Common myeloid progenitor, CD34-positive (primary cell): ENCODE measurements at places on chromosomes 7 and 10.
A peak's percentile ranks its signal among the peaks of the same experiment; 100 is the strongest.

GRCh38 chr10:90968328-90969081, 47.6 kb upstream of the ANKRD1 start:
- DNase-seq = no peak

DNA sequence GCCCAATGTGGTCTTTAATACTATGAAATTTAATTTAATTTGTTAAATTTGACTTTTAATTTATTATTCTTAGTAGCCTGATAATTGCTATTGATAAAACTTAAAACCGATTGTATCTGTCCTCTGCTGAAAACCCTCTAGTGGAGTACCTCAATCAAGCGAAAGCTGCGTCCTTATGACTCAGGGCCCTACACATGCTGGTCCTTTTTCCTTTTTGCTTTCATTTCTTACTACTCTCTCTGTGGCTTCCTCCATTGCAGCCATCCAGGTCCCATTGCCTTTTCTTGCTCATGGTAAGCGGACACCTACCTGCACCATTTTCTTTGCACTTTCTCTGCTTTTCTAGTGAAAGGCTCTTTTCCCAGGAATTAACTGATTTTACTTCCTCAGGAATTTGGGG, 301.1 kb downstream of the INHBA start:
- DNase-seq = no peak

DNA sequence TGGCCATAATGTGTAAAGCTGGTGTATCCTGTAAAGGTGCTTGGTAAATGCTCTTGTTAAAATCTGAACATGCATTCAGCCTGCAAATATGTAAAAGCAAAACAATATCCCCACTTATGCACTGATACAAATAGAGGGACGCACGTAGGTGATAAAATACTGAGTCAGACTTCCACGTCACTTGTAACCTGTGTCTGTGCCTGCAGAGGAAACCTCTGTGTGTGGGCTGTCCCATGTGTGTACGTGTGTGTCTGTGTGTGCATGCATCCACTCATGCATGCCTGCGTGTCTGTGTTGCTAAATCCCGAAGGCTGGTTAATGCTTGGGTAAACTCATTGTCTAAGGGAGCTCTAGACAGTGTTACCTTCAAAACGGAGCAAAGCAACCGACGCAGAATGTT, 68.9 kb downstream of the KLF6 start:
- DNase-seq = no peak

DNA sequence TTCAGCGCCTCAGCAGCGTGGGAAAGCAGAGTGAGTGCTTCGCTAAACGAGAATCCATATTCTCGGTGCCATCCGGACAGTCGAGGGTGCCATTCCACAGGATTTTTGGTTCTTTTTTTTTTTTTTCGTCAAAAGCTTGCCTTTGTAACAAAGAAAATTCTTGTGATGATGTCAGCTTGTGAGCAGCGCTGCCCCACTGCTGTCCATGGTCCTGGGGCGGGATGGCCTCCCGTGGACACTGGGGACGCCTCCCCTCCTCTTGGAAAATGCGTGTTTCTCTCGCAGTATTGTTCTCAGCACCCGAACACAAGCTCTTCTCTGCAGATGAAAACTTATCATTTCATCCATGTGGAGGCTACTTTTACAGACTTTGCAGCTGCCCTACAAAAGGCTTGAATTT, 477.4 kb downstream of the TCERG1L start:
- no peak for DNase-seq

DNA sequence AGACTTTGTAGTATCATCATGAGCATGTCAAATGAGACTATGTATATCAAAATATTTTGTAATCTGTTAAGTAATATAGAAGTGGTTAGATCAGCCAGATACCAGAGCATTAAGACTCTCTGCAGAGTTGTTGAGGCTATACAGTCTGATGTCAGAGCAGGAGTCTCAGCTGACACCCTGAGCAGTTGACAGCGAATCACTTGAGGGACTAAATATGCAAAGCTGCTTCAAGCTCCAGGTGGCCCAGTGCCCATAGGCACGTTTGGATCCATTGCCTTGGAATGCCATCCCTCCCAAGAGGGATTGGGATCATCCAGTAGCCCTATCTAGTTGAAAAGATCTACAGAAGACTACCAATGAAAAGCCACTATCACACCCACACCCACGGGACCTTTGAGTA, 210.2 kb downstream of the TAX1BP1 start:
- DNase-seq = no peak

DNA sequence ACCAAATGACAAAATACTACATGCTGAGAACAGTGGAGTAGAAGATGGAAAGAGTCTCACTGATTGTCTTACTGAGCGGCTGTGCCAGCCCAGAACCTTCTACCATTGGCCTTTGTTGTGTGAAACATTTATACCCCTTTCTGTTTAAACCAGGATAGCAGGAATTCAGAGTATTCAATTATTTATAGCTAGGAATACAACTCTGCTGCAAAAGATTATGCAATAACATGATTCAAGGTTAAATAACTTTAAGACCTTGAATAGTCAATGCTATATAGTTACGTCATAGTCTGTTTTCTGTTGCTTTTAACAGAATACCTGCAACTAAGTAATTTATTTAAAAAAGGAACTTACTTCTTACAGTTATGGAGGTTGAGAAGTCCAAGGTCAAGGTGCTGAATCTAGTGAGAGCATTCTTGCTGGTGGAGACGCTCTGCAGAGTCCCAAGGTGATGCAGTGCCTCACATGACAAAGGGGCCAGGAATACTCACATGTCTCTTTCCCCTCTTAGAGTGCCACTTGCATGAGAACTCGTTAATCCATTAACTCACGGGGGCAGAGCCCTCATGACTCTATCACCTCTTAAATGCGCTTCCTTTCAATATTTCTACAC, 371.8 kb downstream of the MDFIC start:
- DNase-seq = no peak

DNA sequence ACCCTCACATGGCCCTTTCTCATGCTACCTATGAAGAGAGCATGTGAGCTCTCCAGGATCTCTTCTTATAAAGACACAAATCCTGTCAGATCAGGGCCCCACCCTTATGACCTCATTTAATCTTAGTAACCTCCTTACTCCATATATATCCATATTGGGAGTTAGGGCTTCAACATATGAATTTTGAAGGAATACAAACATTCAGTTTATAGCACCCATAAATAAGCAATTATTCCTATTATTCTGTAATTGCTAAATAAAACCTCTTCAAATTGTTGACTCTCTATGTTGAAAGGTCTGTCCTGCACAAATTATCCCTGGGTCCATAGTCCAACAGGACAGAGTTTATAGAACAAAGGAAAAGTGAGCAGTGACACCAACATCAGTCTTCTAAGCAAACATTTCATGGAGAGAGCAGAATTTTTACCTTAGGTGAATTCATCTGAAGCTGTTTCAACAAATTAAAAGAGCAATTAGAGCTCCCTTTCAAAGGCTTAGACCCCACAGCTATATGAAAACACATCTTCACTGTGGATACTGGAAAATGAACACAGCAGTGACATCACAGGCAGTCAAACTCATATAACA, 12.2 kb downstream of the DOCK4 start:
- no peak for DNase-seq

DNA sequence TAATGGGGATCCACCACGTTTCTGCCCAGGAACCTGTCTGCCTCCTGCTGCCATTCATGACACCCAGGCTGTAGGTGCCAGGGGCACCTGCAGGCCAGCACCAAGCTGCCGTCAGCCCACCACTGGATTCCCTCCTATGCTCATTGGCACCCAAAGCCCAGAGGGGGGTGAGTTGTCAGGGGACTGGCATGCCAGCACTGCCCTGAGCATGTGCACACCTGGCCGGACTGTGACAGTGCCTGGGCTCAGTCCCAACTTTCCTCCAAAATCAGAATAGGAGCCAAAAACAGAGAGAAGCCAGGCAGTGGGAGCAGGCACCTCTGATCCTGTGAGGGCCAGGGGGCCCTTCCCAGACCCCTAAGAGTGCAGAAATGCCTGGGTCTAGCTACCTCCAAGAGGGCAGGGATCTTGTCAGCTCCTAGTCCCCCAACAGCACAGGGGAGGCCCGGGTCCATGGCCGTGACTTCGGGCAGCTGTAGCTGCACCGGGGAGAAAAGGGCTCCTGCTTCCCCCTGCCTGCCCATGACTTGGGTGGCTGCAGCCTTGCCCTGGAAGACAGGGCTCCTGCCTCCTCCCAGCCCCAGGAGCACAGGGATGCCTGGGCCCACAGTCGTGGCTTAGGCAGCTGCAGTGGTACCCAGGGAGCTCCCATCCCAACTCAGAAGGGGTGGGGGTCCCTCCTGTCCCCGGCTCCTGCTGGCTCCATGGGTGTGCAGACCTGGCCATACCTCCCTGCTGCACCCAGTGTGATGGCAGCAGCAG, 249.8 kb upstream of the DKK1 start:
- no peak for DNase-seq

DNA sequence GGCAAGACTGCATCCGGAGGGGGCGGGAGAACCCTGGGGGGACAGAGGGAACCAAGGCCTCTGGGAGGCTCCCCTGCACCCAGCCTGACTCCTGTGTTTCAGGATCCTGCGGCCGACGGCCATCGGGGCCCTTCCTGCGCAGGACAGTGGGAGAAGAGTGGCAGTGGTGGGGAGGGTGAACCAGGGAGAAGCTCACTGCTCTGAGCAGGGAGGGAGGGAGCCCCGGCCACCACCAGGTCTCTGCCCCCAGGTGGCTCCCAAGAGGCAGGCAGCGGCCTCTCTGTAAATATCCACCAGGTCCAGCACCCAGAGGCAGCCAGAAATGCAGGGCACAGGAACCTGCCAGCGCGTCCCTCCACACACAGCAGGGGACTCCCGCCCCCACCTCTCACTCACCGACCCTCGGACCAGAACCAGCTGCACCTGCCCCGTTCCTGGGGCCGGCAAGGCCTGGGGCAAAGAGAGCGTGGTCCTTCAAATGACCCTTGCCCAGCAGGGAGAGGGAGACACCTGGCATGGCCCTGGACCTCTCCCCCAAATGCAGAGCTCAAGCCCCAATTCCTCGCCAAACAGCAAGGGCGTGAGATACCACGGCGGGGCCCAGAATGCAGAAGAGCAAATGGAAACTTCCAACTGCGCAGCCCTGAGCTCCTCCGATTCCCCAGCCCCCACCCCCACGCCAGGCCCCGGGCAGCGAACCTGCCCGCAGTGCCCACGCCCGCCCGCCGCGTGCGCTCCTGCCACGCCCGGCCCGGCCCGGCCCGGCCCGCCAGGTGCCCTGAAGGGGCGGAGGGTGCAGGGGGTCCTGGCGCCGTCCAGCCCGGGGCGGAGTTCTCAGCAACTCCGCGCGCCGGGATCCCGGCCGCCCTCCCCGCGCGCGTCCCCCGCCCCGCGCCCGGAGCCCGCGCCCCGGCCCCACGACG, 805 bp downstream of the RASGEF1A start:
- DNase-seq = peak; percentile 66

DNA sequence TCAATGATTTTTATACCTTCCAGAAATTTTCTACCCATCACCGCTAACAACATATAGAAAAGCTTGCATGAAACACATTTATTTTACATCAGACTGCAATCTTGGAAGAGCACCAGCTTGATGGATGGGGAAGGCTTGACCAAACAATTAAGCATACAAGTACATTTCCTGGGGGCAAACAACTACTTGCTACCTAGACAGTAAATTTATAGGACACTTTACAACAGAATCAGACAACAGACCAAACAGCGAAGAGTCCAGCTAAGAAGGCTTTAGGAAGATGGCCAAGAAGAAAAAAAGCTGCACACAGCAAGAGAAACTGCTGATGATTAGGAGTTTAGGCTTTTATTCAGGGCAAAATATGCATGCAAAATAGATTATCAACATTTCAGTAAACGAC, 8.0 kb downstream of the AASS start:
- DNase-seq = no peak

- peak; percentile 31 for DNase-seq
Measured at GRCh38 chr7:67661-68395, 124.5 kb upstream of the FAM20C start.

- DNase-seq = no peak
Measured at GRCh38 chr7:156524818-156525597, 115.6 kb upstream of the RNF32 start.

- no peak for DNase-seq
Measured at GRCh38 chr10:122165484-122166276, 105.4 kb upstream of the BTBD16 start.

DNA sequence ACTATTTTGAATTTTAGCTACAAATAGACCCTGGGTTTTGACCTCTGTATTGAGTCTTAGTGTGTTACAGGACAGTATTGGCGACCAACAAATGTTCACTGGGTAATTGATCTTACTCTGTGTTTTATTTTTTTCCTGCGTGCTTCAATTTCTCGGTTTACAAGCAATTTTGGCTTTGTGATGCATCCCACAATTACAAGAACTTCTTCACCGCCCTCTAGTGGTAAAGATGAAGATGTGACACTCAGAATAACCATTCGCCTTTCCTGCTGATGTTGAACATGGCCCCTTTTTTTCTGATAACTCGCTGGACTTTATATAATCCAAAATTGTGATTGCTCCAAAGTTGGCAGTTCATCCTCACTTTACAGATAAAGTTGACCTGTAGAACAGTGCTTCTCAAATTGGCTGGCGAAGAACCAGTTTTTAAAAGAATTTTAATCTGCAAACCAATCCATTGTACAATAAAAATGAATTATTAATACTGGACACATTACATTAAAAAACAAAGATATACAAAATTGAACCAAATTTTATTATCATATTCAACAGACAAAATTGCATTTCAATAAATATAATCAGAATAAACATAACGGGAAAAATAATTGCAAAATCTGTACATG, 20.2 kb upstream of the SMC3 start:
- peak; percentile 72 for DNase-seq

GRCh38 chr7:100437150-100438100, 1.1 kb upstream of the PPP1R35 start:
- DNase-seq = no peak

DNA sequence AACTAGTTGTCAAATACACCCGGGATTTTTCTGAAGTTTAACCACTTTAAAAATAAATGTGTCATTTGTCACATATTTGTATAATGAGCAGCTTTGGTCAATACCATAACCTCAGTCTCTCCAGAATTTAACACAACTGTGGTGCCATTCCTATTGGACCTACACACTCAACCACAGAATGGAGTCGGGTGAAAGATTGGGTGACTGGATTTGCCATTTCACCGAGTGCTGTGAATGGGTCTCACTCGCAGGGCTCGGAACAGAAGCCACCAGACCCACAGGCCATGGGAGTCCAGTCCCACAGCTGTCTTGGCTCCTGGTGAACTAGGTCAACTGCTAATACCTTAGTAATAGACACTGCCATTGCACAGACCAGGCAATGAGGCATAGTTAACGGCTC, 298.4 kb downstream of the CCDC3 start:
- no peak for DNase-seq
